GM23248 (cell line): ENCODE measurements at places on chromosomes 1 and 21. TPM values are rescaled to one million over a fixed set of nuclear protein-coding genes. Genes with fewer than 3 reads are reported as not detected.
A peak's percentile ranks its signal among the peaks of the same experiment; 100 is the strongest.

DNA sequence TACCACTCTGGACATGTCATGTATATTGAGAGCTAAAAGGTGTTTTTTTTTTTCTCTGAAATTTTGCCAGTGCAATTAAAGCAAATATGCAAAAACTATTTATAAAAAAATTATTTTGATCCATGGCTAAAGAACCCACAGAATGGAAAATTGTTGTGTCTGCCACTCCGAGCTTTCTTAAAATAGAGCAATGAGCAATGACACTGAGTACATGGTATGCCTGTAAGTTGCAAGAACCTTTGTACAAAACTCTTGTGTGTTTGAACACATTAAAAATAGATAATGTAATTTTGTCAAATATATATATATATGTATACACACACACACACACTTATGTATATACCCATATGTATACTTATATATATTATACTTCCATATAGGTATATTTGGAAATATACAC, 1530.9 kb upstream of the B3GALT2 start:
- no peak for DNase-seq

Gene CRNN
- not detected in 2 replicates for polyA plus RNA-seq

DNA sequence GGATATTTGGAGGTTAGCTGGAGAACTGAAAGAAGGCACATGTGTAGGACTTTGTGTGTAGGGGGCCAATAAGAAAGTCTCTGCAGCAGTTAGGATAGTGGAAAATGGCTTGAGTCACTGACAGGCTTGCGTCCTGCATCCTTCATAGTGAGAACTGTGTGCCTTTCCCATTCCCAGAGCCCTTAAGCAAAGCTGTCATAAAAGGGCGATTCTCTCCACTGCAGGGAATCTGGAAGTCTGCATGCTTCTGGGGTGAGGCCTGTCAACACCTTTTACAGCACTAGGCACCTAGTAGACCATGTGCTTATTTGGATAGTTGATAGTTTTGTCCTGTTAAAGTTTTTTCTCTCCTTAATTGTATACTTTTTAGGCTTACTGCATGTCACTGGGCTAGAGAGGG, 39.4 kb upstream of the MACF1 start:
- no peak for DNase-seq

DNA sequence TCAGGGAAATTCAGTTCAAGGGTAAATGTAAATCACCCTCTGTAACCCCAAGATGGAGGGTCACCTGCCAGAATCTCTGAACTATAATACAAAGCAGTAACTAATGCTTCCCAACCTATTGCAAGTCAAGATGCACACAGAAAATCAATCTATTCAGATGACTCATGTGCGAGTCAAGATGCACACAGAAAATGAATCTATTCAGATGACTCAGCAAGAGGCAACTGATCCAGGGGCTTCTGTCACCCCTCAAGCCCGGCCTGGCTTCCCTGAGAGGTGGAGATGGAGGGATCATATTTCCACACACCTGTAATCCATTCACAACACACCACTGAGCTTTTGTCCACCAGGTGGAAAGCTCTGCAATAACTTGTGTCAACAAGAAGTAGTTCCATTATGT, 17.4 kb upstream of the HIVEP3 start:
- DNase-seq, result peak; percentile 74

Gene SYCP1
- not detected in 2 replicates for polyA plus RNA-seq

DNA sequence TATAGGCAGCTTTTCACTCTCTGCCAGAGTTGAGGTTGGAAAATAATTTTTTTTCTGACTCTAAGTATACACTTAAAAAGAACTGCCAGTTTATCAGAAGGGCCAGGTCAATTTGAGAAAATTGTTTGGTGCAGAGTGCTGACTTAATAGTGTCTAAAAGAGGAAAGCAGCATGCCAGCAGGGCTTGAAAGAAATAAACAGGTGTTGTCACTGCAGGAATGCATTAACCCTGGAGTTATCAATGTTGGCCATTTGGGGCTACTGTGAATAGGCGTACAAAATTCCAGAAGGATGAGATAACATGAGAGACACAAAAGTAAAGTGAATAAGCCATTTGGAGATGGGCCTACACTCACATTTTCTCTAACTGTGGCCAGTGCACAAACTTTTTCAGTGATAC, 220.6 kb upstream of the PLD5 start:
- no peak for DNase-seq

GRCh38 chr1:154682254-154682653, 74.3 kb upstream of the ADAR start:
- no peak for DNase-seq

Gene PDPN
- 1.8 and 2.4 TPM in 2 replicates for polyA plus RNA-seq

DNA sequence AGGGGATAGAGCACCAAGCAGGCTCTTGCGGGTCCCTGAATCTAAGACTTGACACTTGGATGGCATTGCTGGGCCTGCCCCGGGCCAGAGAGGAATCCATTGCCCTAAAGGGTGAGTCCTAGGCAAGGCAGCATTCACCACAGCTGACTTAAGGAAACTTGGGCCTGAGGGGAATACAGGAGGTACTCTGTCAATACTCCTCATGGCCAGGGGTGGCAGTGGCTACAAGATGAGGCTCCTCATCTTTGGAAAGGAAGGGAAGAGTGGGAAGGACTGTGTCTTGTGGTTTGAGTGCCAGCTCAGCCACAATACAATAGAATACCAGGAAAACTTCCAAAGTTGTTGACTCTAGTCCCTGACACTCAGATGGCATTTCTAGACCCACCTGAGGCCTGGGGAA, 5.1 kb downstream of the KRTAP22-1 start:
- no peak for DNase-seq
